ENCODE measurements at places on chromosomes 11 and 22.
A peak's percentile ranks its signal among the peaks of the same experiment; 100 is the strongest.

DNA sequence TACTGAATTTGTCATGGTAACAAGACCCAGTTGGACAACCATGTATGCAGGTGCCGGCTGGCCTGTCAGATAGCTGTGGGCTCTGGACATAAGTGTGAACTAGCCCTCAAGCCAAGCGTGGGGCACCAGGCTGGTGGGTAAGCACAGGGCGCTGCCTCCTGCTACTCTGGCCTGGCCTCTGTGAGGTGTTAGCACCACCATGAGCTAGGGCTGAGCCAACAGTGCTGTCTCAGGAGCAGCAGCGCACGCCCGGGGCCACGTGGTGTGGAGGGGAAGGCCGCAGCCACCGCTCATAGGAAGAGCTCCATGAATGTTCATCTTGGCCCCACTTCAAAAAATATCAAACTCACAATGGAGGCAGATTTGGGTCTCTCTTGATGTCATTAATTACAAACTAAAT lies 35.3 kb upstream of the GNB1L start:
- no peak for DNase-seq

GRCh38 chr11:128733440-128734102 lies 39.7 kb downstream of the FLI1 start:
- peak; percentile 57 for DNase-seq

DNA sequence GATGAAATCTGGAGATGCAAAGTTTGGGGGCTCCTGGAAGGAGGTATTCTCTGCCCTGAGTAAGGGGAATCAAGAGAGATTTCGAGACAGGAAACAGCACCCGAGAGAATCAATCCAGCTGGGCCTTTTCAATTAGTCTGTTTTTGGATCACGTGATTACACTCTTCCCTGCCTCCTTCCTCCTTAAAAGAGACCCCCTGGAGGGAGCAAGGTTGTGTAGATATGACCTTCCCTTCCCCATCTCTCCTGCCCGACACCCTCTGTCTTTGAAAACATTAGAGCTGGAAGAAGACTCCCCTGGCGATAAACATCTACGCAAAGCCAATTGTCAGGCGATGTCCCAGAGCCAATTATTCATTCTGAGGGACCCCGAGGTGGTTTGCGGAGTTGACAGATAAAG lies 407.9 kb downstream of the MIAT start:
- no peak for DNase-seq

DNA sequence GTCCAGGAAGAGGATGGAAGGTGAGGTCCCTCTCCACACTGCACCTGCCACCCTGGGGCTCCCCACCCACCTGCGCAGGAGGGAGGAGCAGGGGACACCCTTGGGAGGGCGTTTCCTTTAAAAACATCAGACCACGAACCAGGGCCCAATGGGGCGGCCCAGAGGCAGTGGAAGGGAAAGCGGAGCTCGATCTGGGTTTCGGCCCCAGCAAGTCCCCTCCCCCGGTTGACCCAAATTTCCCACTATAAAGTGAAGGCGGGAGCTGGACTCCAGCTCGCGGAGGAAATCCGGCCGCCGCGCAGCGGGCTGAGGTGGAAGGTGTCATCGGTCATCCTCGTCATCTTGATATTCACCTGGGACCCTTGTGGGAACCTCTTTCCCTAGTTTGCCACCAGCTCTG lies 99.3 kb downstream of the WNT7B start:
- no peak for DNase-seq

DNA sequence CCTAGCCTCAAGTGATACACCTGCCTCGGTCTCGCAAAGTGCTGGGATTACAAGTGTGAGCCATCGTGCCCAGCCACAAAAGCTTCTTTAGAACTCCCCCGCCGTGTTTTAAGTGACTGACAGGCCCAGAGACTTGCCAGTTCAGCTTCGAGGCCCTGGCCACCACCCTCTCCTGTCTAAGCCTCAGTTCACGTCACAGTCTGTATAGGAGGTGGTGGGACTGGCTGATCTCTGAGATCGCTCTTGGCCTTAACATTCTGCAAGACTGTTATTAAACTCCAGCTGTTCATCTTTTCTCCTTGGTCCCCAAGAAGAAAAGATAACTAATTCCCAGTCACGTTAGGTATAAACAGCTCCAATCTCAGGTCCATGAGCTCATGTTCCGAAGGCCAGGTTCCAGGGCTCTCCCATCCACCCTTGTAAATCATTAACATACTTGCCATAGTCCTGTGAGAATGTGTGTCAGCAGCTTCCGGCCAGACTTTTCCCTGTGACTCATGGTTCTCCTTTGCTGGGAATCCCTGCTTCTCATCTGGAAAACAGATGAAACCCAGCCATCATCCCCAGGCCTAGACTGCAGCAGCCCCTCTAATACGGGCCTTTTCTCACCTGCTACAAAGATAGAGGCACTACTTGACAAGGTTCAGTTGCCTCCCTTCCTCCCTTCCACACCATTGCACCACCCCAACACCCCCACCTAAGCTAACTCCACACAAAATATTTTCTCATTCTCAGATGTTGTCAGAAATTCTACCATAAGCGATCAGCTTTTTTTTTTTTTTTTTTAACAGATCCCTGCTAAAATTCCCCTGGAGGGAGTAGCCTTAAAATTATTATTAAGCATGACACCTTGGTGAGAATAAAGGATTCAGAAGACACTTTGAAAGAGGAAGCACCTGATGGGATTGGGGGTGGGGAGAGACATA lies 5.6 kb upstream of the KIAA0930 start:
- DNase-seq: no peak

- no peak for DNase-seq
These were observed 18.0 kb downstream of the CSNK2A3 start for GRCh38 chr11:11335043-11335442.

- no peak for DNase-seq
These were observed 14.7 kb downstream of the MIAT start for GRCh38 chr22:26672060-26672471.

DNA sequence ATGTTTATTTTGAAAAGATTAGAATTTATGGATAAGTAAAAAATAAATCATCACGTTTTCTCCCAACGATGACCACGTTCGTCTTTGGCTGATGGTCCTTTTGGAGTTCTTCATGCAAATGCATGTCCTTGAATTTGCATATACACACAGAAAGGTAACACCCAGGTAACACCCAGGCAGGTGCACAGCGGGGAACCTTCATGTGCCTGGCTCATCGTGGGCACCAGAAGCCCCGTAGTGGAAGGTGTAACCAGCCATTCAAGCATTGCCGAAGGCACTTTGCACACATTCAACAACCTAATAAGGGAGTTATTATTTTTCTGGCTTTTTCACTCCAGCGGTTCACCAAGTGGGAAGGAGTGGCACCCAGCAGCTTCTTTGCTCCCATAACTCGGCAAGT lies 404.6 kb downstream of the TBC1D22A start:
- DNase-seq: no peak

DNA sequence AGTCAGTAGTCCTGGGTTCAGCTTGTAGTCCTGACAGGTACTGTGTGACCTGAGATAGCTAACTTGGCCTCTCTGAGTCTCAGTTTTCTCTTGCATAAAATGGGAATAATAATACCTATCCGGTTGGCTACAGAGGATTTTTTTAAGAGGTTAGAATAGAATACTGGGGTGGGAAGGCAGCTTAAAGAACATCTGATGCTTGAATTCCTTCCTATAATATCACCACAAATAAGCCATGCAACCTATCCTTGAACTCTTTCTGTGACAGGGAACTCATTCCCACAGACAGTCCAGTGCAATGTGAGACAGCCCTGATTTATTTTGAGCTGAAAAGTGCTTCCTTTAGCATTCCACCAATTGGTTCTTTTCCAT lies 110.1 kb downstream of the CCDC81 start:
- no peak for DNase-seq

- DNase-seq: no peak
These were observed 13.9 kb downstream of the DUSP8 start for GRCh38 chr11:1557904-1558774.

DNA sequence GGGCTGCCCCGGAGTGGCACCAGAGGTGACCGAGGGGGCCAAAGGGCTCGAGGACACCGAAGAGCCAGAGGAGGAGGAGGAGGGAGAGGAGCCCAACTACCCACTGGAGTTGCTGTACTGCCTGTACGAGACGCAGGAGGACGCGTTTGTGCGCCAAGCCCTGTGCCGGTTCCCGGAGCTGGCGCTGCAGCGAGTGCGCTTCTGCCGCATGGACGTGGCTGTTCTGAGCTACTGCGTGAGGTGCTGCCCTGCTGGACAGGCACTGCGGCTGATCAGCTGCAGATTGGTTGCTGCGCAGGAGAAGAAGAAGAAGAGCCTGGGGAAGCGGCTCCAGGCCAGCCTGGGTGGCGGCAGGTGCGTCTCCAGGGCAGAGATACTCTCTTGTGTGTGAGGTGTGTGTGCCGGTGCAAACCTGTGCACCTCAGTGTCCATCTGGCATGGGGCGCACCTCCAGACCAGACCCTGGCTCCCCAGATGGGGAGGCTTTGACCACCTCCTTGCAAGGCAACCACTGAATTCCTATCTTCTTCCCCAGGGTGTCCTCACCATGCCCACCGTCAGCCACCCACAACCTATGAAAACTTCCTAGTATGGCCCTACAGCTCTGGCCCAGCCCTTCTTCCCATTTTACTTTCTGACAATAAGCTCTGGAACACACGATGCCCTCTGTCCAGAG lies 3.4 kb downstream of the NLRP6 start:
- DNase-seq: no peak

DNA sequence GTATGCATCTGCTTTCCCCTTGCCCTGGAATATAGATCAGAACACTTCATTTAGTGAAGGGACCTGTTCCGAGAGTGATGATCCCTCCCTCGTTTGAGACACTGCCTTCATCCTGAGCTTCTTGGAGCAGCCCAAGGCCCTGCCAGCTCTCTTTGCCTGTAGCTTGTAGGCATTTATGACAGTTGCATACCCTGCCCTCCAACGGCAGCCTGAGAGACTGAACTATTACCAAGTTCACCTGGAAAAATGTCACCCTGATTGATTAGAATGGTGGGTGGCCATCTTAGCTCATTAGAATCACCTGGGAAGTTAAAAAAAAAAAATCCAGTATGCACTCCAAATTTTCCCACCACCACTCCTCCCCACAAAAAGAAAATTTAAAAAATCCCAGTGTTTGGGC lies 1.5 kb downstream of the MICAL3 start:
- DNase-seq: no peak
